ENCODE measurements at places on chromosomes 4 and X. TPM values are rescaled to one million over a fixed set of nuclear protein-coding genes. Genes with fewer than 3 reads are reported as not detected.

Gene CHRDL1
- 24.0 TPM for total RNA-seq

Gene PPA2
- 69.1 TPM for total RNA-seq

DNA sequence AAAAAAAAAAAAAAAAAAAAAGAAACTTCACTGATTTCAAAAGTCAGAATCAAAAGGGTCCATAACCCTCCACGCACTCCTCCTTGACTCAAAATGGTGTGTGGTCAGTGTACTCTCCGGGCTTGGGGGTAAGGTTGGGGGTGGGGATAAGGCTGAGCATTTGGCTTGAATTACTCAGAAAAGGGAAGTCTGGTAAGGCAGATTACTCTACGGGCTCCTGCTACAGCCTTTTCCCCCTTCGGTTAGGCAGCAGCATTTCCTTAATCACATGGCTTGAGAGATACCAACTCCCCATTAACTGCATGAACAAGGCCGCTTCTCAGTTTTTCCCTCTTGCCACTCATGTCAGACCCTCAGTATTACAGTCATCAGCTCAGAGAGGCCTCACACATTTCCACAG lies 135.4 kb upstream of the DUSP21 start:
- DNase-seq, result no peak

GRCh38 chr4:51906167-51906958 lies 63.4 kb downstream of the DCUN1D4 start:
- no peak for DNase-seq

DNA sequence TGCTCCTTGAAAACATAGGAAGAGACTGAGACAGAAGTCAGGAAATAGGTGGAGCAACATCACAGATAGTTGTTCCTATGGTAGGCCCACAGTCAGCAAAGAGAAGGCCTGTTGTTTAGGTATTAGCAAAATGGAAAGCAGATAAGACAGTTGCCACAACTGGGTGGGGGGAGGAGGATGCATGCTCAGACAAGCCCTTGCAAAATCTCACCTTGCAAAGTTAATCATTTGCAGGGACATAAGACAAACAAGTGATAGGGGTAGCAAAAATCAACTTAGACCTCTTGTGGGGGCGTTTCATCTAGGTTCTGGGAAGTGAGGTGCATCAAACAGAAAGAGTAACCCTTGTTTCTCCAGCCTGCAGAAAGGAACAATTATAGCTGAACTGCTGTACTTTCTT lies 30.7 kb downstream of the SERPINA7 start:
- no peak for DNase-seq

DNA sequence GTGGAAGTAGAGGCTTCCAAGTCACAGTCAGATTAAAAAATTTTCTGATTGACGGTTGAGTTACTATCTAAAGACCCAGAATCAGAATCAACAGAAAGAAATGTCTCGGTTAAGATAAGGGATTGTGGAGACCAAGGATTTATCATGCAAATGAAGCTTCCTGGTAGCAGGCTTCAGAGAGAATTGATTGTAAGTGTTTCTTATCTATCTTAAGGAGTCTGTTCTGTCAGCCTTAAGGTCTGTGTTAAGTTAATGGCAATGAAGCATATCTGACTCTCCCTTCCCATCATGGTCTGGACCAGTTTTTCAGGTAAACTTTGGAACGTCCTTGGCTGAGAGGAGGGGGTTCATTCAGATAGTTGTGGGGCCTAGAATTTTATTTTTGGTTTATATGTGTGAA lies 780.2 kb downstream of the FAM133A start:
- DNase-seq, result no peak

DNA sequence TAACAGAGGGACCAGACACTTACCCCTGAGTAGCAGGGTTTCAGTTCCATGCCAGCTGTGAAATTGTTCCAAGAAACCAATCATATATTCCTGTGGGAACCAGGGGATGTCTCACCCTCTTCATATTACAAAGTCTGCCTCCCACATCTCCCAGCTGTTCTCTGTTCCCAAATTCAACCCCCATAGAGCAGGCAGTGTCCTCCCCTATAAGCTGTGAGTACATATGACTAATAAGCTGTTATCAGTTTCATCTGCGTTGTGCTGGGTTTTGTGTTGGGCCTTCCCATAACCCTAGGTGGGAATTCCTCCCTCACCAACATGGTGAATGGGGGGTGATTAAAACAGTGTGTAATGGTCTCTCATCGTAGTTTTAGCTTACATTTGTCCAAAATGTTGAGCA lies 41.0 kb downstream of the CEP44 start:
- no peak for DNase-seq
